T-cell (primary cell): ENCODE measurements at places on chromosomes 4 and X.

DNA sequence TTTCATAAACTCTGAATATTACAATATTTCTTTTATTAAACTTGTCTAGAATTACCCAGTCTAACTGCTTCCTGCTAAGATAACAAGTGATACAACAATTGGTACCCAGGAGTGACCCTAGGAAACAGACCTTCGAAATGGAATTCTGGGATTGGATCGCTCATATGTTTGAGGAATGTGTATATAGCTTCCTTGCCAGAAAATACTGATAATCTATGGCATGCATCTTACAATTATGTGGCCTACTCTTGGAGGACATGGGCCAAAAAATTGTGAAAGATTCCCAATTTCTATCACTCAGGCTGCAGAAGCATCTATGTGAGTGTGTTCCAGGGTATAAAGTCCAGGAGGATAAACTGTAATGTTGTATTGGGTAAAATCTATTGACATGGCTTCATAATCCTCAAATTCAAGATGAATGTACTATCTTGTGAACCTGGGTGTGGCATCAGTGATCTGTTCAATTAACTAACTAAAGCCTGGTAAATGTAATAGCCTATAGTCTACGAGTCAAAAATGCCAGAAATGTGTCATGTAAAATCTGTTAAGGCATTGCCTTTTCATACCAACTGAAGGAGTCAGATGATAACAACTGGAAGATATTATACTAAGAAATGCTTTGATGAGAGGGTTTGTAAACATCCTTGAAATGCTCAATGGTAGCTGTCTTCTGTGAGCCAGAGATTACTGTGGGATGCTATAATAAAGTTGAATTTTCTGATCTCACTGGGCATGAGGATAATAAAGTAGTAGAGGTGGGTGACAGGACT lies 1499.3 kb downstream of the PCDH7 start:
- DNase-seq: no peak

- peak; percentile 29 for DNase-seq
These were observed 26.0 kb downstream of the MANBA start for GRCh38 chr4:102734591-102735385.

DNA sequence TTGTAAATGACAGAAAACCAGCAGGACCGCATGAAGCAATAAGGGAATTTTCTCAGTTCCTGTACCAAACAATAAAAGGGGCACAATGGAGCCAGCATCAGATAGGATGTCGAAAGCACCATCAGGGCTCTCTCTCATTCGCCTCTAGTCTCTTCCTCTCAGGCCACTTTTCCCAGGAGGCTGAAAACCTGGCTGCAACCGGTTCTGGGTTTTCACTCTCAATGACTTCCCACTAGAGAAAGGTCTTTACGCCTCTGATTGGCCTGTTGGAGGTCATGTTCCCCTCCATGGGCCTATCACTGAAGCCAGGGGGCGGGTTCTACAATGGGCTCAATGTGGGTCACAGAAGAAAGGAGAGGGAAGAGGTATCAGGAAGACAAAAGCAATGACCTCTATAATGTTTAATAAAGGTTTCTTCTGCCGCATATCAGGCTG lies 29.3 kb downstream of the ZNF827 start:
- DNase-seq: no peak

DNA sequence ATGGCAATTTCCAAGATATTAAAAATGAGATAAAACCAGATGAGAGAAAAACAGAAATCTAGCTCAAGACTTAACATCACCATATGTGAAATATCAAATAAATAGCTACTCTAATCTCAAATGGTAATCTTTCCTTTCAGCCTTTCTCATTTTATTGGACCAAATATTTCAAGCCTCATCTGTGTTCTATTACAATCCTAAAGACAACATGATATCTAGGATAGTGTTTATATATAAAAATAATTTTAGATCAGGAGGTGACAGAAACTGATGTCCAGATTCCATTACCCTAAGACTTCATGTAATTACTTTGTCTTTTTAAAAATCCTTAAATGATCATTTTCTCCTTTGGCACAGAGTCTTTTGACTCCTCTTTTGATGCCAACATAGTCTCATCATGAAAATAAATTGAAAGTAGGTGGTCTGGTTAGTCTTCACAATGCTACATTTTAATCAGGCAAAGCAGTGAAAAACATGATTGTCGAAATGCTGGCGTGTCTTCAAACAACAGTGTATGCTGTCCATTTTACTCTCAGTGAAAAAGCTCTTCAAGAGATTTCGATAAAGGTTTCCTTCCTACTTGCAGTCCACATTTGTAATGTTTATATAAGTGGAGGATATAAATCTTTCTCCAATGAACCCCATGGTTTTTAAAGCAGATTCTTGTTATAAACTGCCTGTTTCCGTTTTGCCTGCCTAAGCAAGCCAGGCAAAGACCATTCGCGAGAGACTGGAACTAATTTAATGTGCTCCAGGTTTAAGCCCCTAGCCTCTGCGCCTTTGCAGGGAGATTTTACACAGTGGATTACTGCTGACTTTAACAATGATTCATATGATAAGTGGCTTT lies 169.8 kb downstream of the SCFD2 start:
- no peak for DNase-seq

GRCh38 chr4:22091352-22091717 lies 142.8 kb upstream of the KCNIP4 start:
- DNase-seq: no peak
